Stimulated activated CD4-positive, alpha-beta T cell treated with anti-CD3 and anti-CD28 coated beads, Interleukin-4, amount 100 ng/mL, for 48 hours (primary cell): ENCODE measurements at places on chromosomes 2 and 18.

GRCh38 chr2:159774370-159774990 lies 23.5 kb downstream of the CD302 start:
- DNase-seq: no peak

GRCh38 chr18:50075772-50076171 lies 119.2 kb downstream of the MYO5B start:
- DNase-seq: no peak

DNA sequence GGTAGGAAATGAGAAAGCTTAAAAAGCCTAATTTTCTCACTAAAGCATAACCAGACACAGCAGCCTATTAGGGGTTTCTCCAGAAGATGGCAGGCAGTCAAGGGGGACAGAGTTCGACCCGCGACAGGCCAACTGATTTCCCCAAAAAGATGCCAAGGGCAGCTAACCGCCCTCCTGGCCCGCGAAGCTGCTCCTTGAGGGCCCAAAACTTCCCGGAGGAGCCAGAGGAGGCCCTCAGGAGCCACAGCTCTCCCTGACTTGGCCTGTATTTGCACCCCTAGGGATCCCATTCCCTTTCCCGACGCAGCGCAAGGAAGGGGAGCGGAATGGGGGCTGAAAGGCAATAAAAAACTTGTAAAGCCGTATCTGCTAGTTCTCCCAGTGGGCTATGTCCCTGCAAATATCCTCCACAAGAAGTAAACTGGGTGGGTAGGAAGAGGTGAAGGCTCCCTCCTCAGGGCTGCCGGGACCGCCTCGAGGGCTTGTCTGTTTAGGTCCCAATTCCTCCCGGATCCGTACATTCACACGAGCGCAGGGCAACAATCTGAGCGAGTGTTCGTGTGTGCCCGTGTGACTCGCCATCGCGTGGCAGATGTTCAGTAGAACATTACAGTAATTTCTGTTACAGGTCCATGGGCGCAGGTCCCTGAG lies 756 bp upstream of the NAGK start:
- DNase-seq: no peak

- DNase-seq: no peak
Measured at GRCh38 chr2:33104726-33105125, 158.0 kb downstream of the LTBP1 start.

GRCh38 chr2:52532956-52533355 lies 1234.6 kb upstream of the CHAC2 start:
- no peak for DNase-seq

- no peak for DNase-seq
Measured at GRCh38 chr2:232365621-232366321, 12.8 kb upstream of the ALPP start.

- no peak for DNase-seq
Measured at GRCh38 chr18:71760541-71760940, 783.6 kb downstream of the CBLN2 start.

- DNase-seq: no peak
Measured at GRCh38 chr2:19580830-19581229, 222.4 kb upstream of the OSR1 start.

DNA sequence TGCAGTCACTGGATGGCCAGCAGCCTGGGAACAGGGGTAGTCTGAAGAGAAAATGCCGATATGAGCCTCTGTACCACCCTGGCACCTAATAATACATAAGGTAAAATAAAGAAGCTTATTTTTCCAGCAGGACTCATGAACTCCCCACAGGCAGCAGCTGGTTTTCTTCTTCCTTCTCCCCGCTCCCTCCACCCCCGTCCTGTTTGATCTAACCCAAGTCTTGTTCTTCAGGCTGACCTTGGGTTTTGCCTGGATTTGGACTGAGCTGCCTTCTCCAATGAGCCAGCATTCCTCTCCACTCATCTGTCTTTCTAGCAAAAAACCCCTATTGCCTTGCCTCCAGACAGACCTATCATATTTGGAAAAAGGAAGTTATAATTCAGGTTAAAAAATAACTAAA lies 111.8 kb downstream of the CELF4 start:
- no peak for DNase-seq

DNA sequence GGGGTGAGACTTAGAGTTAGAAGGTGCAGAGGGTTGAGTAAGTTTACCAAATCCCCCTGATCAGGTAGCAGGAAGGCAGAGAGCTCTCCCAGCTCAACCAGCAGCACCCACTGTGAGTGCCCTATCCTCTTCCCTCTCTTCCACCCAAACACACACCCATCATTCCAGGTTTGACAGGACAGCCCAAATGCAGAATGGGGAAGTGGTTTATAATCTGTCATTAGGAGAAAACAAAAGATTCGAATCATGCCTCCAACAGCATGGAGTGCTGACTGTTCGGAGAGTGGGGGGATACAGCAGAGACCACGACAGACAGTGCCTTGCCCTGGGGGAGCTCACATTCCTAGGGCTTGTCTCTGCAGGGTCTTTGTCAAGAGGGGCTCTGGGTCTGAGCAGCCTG lies 11.7 kb downstream of the CXCR2 start:
- DNase-seq: no peak

- no peak for DNase-seq
Measured at GRCh38 chr18:55790296-55790695, 202.3 kb upstream of the TCF4 start.

GRCh38 chr18:38322206-38322605 lies 756.6 kb upstream of the CELF4 start:
- no peak for DNase-seq

DNA sequence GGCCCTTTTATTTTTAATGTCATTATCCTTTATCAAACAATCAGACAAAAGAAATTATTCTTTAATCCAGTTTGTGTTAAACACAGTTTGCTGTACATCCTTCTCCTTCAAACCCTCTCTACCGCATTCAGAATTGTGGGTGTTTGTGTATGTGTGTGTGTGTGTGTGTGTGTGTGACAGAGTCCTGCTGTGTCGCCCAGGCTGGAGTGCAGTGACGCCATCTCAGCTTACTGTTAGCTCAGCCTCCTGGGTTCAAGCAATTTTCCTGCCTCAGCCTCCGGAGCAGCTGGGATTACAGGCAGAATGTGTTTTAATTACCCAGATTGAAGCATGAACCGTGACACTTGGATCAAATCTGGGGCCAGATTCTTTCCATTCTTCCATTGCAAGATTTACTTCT lies 723.7 kb downstream of the DCDC2C start:
- DNase-seq: no peak

DNA sequence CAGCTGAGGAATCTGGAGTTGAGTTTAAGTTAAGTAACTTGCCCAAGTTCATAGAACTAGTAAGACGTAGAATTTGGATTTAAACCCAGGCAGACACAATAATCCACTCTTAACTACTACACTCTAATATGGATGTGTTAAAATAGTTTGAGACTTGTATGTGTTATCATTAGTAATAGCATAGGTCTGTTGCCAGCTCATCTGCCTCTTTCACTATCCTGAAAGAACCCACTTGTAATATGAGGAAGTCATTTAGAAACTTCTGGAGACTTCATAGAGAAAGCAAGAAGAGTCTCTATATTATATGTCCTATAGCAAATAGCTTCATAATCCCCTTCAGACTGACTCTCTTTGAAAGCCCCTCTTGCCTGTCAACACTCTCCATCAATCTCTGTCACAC lies 43.0 kb upstream of the ACADL start:
- no peak for DNase-seq
